ENCODE measurements at places on chromosomes 6 and 20. TPM values are rescaled to one million over a fixed set of nuclear protein-coding genes. Genes with fewer than 3 reads are reported as not detected.

Gene CABLES2
- total RNA-seq = 22.5 TPM

Gene COL12A1
- total RNA-seq = not detected

Gene RNF39
- total RNA-seq = not detected

Gene BAG2
- total RNA-seq = 8.0 TPM

Gene UBE2C
- total RNA-seq = 232 TPM

Gene DEFB123
- total RNA-seq = not detected

Gene NUP43
- total RNA-seq = 59.9 TPM

Gene FAXC
- 0.07 TPM for total RNA-seq

Gene PXMP4
- 19.1 TPM for total RNA-seq

GRCh38 chr6:88426005-88426404 is 259.9 kb upstream of the CNR1 start:
- H3K4me3 ChIP-seq = no peak overlapping the region
- no peak for DNase-seq
- no peaks in the 10 kb centered on the region for H3K36me3 ChIP-seq
- H3K4me1 ChIP-seq = no peaks in the 10 kb centered on the region
- no peak overlapping the region for H3K27ac ChIP-seq
- peaks cover 3% of the 10 kb centered on the region for H3K27me3 ChIP-seq

- no peaks in the 10 kb centered on the region for H3K36me3 ChIP-seq
- no peak for DNase-seq
- H3K4me1 ChIP-seq = no peaks in the 10 kb centered on the region
- peaks cover 4% of the 10 kb centered on the region for H3K27me3 ChIP-seq
Measured at GRCh38 chr6:17831135-17831534, 124.4 kb upstream of the NUP153 start.

GRCh38 chr6:44663860-44664634 is 276.5 kb downstream of the CDC5L start:
- H3K36me3 ChIP-seq = no peaks in the 10 kb centered on the region
- no peaks in the 10 kb centered on the region for H3K27me3 ChIP-seq
- H3K27ac ChIP-seq = no peak overlapping the region
- H3K4me3 ChIP-seq = no peak overlapping the region
- H3K4me1 ChIP-seq = no peaks in the 10 kb centered on the region

DNA sequence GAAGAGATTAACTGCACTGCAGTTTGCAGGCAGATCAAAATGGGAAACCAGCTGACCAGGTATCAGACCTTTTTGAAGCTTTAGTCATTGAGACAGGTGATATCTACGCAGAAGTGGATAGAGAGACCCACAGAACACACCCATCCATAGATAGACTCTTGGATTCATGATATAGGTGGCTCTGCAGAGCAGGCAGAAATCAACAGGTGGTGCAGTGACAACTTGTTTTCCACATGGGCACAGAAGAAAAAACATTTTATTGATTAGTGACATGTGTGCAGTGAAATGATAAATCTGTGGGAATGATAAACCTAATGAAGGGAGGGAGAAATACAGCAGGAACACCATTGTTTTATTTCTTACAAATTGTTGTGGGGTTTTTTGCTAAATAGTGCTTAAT is 45.2 kb downstream of the NUDT3 start:
- no peak overlapping the region for H3K4me3 ChIP-seq
- H3K27ac ChIP-seq = no peak overlapping the region
- no peak for DNase-seq
- peaks cover 3% of the 10 kb centered on the region for H3K36me3 ChIP-seq

DNA sequence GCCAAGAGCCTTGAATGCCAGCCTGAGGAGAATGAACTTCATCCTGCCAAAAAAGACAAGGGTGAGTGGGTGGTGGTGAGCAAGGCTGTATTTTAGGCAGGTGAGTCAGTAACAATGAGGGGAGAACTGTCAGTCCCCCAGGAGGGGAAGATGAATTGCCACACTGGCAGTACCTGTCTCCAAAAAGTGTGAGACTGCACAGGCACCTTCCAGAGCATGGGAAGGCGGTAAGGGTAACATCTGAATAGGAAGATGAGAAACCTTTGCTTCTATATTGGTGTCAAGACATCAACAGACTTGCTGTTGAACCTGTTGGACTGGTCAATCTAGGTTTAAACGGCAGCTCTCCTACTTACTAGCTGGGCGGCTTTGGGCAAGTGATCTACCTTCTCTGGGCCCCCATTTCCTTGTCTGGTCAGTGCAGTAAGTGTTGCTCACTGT is 30.9 kb downstream of the STK35 start:
- no peaks in the 10 kb centered on the region for H3K36me3 ChIP-seq
- H3K4me3 ChIP-seq = no peak overlapping the region
- no peak for DNase-seq
- H3K4me1 ChIP-seq = peaks cover 15% of the 10 kb centered on the region

DNA sequence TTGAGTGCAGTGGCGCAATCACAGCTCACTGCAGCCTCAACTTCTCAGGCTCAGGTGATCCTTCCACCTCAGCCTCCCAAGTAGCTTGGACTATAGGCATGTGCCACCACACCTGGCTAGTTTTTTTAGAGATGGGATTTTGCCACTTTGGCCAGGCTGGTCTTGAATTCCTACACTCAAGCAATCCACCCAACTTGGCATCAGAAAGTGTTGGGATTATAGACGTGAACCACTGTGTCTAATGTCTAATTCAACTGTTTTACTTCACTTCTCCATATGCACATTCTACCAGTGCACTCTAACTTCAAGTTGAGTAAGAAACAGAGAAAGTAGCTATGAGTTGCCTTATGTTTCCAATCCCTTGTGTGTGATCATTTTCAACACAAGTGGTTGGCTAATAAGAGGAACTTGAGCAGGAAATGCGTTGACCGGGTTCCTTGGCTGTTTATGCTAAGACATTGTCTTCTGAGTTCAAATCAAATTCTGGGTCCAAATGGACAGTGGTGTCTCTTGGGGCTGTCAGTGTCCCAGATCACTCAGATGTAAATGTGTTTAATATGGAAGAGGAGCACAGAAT is 23.9 kb downstream of the ZNF337 start:
- no peaks in the 10 kb centered on the region for H3K27me3 ChIP-seq
- no peak for DNase-seq
- no peaks in the 10 kb centered on the region for H3K4me1 ChIP-seq
- H3K36me3 ChIP-seq = peaks cover 52% of the 10 kb centered on the region
- no peak overlapping the region for H3K4me3 ChIP-seq

- peaks cover 12% of the 10 kb centered on the region for H3K27me3 ChIP-seq
- H3K4me1 ChIP-seq = no peaks in the 10 kb centered on the region
- H3K36me3 ChIP-seq = no peaks in the 10 kb centered on the region
- DNase-seq = no peak
- H3K27ac ChIP-seq = no peak overlapping the region
Measured at GRCh38 chr6:46032110-46032998, 16.7 kb upstream of the CLIC5 start.

DNA sequence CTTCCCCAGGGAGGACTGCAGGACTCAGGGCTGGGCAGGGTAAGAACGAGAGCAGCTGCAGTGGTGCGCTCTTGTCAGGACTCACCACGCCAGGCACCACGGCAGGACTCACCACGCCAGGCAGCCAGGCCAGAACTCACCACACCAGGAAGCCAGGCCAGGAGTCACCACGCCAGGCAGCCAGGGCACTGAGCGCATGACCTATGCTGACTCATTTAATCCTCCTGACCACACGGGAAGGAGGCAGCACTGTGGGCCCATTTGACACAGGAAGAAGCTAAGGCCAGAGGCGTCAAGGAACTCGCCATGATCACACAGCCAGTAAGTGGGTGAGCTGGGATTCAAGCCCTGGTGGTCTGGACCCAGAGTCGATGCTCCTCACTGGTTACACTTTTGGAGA is 189.3 kb downstream of the PREX1 start:
- H3K27me3 ChIP-seq = no peaks in the 10 kb centered on the region
- H3K27ac ChIP-seq = no peak overlapping the region
- H3K36me3 ChIP-seq = peaks cover 41% of the 10 kb centered on the region
- H3K4me1 ChIP-seq = peaks cover 14% of the 10 kb centered on the region
- DNase-seq = no peak

DNA sequence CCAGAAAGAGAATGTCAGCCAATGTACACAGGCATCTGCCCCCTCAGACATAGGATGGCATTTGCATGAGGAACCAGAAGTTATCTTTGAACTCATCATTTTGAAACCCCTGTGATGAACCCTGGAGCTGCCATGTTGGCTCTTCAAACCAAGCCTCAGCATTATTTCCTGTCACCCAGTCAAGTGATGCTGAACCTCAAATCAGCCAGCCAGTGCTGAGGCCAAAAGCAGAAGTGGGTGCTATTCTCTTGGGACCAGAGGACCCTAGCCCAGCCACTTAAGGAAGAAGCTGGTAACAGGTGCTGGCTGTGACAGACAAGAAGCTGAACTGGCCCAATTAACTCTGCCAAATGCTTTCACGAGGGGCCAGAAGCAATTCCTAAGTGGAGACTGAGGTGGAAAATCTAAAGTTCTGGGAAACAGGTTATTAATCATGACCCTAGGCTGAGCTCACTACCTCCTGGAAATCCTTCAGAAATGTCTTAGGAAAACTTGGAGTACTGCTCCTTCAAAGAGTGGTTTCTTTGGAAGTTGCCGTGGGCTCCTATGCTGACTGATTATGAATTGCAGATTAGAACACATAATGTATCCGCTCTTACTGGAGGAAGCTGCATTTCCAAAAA is 4.0 kb downstream of the PKIG start:
- H3K4me3 ChIP-seq = no peak overlapping the region
- no peak overlapping the region for H3K27ac ChIP-seq
- peaks cover 13% of the 10 kb centered on the region for H3K4me1 ChIP-seq

GRCh38 chr20:40081653-40082052 is 607.4 kb downstream of the MAFB start:
- no peak overlapping the region for H3K27ac ChIP-seq
- H3K4me1 ChIP-seq = no peaks in the 10 kb centered on the region
- H3K4me3 ChIP-seq = no peak overlapping the region
- DNase-seq = no peak
- H3K27me3 ChIP-seq = no peaks in the 10 kb centered on the region

GRCh38 chr6:137700751-137701477 is 166.1 kb upstream of the TNFAIP3 start:
- no peak overlapping the region for H3K4me3 ChIP-seq
- DNase-seq = no peak
- H3K36me3 ChIP-seq = no peaks in the 10 kb centered on the region
- no peak overlapping the region for H3K27ac ChIP-seq

- H3K4me3 ChIP-seq = no peak overlapping the region
- peaks cover 20% of the 10 kb centered on the region for H3K27me3 ChIP-seq
- H3K27ac ChIP-seq = no peak overlapping the region
- H3K4me1 ChIP-seq = no peaks in the 10 kb centered on the region
- H3K36me3 ChIP-seq = no peaks in the 10 kb centered on the region
Measured at GRCh38 chr6:99288668-99289067, 60.8 kb downstream of the FAXC start.

DNA sequence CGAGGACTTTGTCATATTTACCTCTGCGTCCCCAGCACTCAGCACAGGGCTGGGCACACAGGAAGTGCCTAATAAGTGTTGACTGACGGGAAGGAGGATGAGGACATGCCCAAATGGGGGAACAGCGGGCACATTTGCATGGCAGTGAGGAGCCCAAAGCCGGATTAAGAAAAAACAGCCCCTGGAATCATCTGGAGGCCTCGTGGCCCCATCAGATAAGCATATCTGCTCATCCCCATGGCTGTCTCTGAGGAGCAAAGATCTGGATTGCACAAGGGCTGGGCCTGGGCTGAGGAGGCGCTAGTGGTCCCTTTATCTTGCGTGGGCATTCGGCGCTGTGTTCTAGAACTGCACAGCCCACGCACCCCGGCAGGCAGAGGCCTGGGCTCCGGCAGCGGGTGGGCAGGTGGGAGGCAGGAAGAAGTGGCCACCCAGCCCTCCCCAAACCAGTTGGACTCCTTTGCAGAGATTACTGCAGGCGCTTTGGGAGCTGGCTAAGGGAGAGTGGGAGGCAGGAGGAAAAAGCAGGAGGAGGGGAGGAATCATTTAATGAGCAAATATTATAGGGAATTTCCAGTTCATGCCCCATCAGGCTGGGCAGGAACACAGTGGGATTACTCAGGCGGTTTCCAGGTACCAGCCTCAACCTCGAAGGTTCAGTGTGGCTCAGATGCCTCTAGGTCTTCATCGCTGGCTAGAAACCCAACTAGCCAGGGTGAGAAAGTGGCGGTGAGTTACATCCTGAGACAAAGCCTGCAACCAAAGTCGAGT is 108.1 kb downstream of the CEBPB start:
- H3K4me1 ChIP-seq = peaks cover 47% of the 10 kb centered on the region
- no peak for DNase-seq
- H3K27me3 ChIP-seq = peaks cover 18% of the 10 kb centered on the region

GRCh38 chr20:12762725-12763124 is 246.0 kb upstream of the SPTLC3 start:
- no peak for DNase-seq
- H3K4me1 ChIP-seq = no peaks in the 10 kb centered on the region
- H3K4me3 ChIP-seq = no peak overlapping the region
- no peak overlapping the region for H3K27ac ChIP-seq
- H3K27me3 ChIP-seq = no peaks in the 10 kb centered on the region

DNA sequence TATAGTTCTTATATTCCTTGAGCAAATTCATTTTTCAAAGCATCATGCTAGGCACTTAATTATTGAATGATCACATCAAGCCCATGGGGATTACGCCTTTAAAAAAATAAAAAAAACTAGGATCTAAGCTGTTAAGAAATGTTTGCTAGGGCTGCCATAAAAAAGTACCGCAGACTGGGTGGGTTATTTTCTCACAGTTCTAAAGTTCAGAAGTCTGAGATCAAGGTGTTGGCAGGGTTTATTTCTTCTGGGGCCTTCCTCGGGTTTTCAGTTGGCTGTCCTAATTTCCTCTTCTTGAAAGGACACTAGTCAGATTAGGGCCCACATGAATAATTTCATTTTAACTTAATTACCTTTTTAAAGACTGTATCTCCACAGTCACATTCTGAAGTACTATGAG is 165.6 kb upstream of the RIMS1 start:
- H3K36me3 ChIP-seq = no peaks in the 10 kb centered on the region
- DNase-seq = no peak
- H3K4me3 ChIP-seq = no peak overlapping the region
- no peaks in the 10 kb centered on the region for H3K4me1 ChIP-seq
- no peak overlapping the region for H3K27ac ChIP-seq

- no peak overlapping the region for H3K4me3 ChIP-seq
- H3K27me3 ChIP-seq = peaks cover 14% of the 10 kb centered on the region
- no peak for DNase-seq
Measured at GRCh38 chr20:48405909-48406308, 421.9 kb downstream of the PREX1 start.

Data from activated CD4-positive, alpha-beta T cell treated with anti-CD3 and anti-CD28 coated beads, Interleukin-2, amount 10 ng/mL, durations not matched to agents 7 days and 5 days (primary cell).